Left kidney (tissue), 8 donors: ENCODE measurements at places on chromosomes 2 and 18. TPM values are rescaled to one million over a fixed set of nuclear protein-coding genes. Genes with fewer than 3 reads are reported as not detected.

DNA sequence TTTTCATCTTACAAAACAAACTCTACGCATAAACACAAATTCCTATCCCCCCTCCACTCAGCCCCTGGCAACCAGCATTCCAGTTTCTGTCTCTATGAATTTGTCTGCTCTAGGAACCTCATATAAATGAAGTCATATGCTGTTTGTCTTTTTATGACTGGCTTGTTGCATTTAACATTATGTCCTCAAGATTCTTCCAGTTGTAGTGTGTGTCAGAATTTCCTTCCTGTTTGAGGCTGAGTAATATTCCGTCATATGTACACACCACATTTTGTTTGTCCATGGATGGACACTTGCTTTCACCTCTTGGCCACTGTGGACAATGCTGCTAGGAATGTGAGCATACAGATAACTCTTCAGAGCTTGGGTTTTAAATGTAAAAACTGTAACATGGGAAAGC lies 272.1 kb downstream of the GBX2 start:
- no peak for DNase-seq

The HDHD2 gene
- polyA plus RNA-seq: 66.9 TPM

GRCh38 chr2:49843314-49843713 lies 689.0 kb upstream of the FSHR start:
- DNase-seq: no peak

- DNase-seq: no peak
Measured at GRCh38 chr2:202436626-202437025, 60.5 kb downstream of the BMPR2 start.

- no peak for DNase-seq
Measured at GRCh38 chr2:127437781-127438726, 19.8 kb downstream of the PROC start.

The RAB31 gene
- 29.4 TPM for polyA plus RNA-seq

- peak; percentile 73 for DNase-seq
Measured at GRCh38 chr2:219475697-219476651, 22.7 kb upstream of the GMPPA start.
